ENCODE measurements at places on chromosomes 16 and 17.

- no peak for DNase-seq
Observed at GRCh38 chr16:30986129-30986991, 1.4 kb downstream of the HSD3B7 start.

- no peak for DNase-seq
Observed at GRCh38 chr17:2804912-2805311, 8.7 kb downstream of the RAP1GAP2 start.

DNA sequence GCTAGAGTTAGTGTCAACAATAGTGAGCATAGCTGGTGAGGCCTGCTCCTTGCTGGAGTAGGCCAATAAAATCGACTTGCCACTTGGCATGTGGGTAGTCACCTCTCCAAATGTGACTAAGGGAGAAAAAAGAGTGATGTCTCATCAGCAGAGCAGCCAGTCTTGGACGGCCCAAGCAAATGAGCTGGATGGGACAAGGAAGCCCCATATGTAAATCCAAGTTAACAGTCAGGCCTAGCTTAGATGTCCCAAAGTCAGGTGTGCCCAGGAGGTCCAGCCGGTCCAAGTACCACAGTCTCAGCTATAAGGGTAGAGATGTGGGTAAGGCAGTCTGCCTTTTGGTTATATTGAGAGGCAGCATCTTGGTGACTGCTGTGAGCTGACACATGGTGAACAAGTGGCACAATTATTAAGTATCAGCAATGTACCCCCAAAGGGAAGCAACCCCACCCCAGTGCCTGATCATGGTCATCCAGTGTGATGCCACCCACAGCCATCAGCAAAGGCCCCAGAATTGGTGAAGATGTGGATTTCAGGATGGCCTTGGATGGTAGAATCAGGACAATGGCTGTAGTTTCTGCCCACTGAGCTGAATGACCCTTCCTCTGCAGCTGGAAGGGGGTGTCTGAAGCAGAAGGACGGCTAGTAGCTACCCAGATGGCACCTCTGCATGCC lies 83.4 kb downstream of the TNFRSF13B start:
- no peak for DNase-seq

GRCh38 chr17:69669441-69670178 lies 255.1 kb downstream of the MAP2K6 start:
- no peak for DNase-seq

- no peak for DNase-seq
Observed at GRCh38 chr16:4350365-4350786, 745 bp downstream of the PAM16 start.

GRCh38 chr16:86052115-86052670 lies 153.2 kb downstream of the IRF8 start:
- no peak for DNase-seq

- no peak for DNase-seq
Observed at GRCh38 chr17:36074365-36074764, 10.3 kb downstream of the CCL18 start.

GRCh38 chr16:83305092-83305491 lies 502.7 kb upstream of the HSBP1 start:
- no peak for DNase-seq

DNA sequence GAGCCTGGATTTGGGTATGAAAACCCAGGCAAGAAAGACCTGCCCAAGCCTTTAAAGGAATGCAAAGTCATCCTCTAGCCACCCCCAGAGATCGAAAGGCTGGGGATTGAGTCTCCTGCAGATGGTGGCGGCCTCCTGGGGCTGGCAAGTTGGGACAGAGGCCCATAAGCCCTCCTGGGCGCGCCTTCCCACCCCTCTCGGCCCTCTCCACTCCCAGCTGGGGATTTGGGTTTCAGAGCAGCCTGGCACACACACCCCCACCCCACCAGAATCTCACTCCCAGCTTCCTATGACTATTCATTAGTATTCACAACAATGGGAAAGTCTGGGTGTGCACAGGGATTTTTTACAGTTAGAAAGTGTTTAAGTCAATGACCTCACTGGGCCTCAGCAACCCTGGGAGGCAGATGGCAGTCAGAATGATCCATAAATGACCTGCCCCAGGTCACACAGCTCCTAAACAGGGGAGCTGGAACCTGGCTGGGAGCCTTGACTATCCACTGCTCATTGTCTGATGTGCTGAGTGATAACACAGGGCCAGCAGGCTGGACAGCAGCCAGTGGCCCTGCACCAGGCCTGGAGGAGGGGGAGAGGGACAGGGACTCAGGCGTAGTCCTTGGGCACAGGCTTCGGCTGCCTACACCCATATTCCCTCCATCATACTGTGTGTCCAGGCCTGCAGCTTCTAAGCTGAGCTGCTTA lies 12.1 kb downstream of the NHERF1 start:
- no peak for DNase-seq

All from SK-N-MC (cell line).